ENCODE measurements at places on chromosomes 13 and 19.

DNA sequence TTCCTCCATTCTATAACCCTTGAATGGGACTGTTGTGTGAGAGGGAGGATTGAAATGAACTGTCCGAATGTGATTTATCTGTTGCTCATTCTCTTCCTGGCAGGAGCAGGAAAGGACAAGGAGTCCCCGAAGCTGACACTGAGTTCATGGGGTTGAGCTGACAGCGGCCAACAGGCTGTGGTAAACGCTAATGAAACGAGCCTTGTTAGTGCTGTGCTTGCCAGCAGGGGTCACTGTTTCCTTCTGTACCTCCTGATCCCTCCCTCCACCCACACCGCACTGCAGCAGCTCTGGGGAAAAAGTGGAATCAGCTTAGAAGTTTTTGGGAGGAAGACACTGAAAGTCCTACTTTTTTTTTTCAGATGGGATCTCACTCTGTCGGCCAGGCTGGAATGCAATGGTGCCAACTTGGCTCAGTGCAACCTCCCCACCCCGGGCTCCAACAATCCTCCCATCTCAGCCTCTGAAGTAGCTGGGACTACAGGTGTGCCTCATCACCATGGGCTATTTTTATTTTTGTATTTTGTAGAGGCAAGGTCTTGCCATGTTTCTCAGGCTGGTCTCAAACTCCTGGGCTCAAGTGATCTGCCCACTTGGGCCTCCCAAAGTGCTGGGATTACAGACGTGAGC, 6.7 kb upstream of the ZNF761 start:
- peak; percentile 80 for DNase-seq

GRCh38 chr19:7482584-7483439, 6.0 kb downstream of the PEX11G start:
- no peak for DNase-seq

DNA sequence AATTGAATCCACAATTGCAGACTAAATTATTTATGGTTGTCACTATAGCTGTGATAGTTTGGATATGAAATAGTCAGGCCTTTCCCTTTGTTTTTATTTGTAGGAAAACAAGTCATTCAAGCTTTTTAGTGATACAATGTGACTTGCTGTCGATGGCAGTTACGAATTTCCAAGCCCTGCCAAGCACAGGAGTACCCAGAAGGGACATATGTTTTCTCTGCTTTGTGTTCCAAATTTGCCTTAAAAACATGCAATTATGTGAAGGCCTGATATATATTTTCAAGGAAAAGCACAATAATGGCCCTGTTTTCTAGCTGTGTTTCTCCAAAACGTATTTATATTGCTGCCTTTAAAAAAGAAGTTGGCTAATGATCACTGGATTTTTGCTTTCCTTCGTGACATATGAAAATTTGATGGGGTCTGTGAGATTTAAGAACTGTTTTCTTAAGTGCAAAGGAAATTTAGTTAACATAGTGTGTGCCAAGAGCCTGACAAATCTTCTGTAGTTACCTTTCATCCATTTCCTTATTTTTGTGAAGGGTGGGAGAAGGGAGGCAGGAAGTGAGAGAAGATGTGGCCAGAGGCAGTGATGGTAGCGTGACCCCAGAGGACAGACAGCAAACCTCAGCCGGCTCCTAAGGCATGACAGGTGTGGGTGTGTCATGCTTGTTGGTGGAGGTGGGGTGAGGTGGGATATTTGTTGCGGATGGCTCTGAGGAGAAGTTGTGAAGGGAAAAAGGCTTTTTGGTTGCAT, 79.6 kb downstream of the TEX26 start:
- DNase-seq: no peak

GRCh38 chr19:4600893-4601292, 38.4 kb upstream of the TNFAIP8L1 start:
- no peak for DNase-seq

- DNase-seq: peak; percentile 39
These were observed 18.2 kb downstream of the EFNB2 start for GRCh38 chr13:106517109-106517847.

DNA sequence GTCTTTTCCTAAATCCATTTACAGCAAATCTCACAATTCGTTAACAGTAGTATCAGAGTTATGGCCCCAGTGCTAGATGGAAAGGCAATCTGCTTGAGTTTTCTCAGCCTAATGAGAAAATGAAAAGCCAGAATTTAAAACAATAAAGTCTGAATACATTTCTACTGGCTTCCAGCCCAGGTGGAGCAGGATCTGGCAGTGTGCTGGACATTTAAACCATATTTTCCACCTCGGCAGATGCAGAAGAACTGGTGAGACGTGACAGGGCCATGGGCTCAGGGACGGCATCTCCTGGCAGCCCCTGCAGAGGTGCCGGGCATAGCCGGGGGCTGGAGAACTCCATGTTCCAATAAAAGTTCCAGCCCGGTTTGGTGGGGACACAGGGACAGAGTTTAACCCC, 7.1 kb downstream of the SMIM7 start:
- DNase-seq: no peak

- no peak for DNase-seq
These were observed 10.5 kb downstream of the MAG start for GRCh38 chr19:35302446-35302845.

DNA sequence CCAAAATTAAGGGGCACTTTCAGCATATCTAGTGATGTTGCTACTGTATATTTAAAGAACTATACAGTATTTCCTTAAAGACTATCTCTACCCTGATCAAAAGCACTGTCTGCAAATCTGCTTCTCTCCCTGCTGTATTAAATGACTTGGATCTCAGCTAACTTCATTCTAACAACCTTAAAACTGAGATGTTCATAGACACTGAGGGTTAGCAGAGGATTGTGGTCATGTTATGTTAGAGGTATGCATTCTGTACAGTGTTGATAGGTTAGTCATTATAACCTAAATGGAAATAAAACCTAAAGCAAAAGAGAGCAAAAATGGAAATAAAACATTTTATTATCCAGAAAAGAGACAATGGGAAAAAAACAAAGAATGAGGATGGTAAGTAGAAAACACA, 9.9 kb downstream of the GPR183 start:
- DNase-seq: no peak

GRCh38 chr13:24274452-24275021, 34.8 kb upstream of the C1QTNF9 start:
- DNase-seq: peak; percentile 9

GRCh38 chr13:49053215-49053614, 77.5 kb downstream of the FNDC3A start:
- DNase-seq: no peak

- DNase-seq: peak; percentile 66
These were observed 24.9 kb downstream of the RCBTB1 start for GRCh38 chr13:49560270-49561061.

DNA sequence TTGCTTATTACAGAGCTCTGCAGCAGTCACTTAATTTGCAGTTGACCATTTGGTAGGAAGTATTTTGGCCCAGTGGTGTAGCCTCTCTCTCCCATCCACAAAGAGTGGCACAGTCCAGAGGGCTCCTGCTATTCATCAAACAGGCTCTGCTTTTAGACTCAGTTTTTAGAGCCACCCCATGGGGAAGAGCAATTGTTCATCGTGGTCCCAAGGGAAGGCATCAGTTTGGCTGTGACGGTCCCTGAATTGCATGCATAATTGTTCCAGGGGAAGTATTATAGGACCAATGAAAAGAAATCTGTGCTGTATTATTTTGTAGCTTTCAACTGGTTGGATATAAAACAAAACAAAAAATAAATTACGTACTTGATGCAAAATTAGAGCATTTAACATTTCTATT, 799.0 kb downstream of the DACH1 start:
- DNase-seq: no peak

DNA sequence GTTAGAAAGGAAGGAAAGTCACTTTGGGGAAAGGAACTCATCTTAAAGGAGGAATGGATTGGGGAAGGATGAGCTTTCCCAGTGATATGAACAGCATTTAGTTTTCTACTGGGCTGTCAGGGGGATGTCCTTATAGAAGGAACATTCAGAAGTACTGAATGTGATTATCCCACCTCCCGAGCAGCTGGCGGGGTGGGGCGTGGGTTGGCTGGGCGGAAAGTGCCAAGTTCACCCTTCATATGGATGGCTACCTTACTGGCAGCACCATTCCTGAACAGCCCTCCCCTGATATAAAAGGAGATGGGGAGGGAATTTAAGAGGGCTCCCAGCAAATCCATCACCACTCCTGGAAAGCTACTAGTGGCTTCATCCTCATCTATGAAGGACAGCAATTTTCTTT, 190.7 kb downstream of the DNAJC15 start:
- DNase-seq: no peak

DNA sequence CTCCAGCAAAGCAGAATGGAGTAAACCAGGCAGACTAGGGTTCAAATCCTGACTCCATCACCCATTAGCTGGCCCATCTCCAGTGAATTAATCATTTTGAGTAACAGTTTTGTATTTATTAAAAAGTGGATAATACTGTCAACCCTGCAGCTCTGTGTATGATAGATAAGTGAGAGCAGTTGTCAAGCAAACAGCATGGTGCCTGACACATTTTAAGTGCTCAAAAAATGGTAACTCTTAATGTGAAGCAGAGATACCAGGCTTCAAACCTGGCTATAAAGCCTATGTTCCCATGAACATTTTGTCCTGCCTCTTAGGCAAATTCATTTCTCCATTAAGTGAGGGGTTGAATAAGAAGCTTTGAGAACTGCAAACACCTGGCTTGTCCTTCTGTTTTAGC, 409.6 kb downstream of the TBC1D4 start:
- no peak for DNase-seq

GRCh38 chr19:1383312-1384084, at the start of gene NDUFS7:
NDUFS7 (plus strand) TSS chr19:1383907; CDS start chr19:1383927, 20 bp downstream.
- DNase-seq: peak; percentile 95

- no peak for DNase-seq
These were observed 57.2 kb downstream of the NHLRC3 start for GRCh38 chr13:39095500-39095899.

GRCh38 chr19:29378126-29378525, 147.7 kb upstream of the VSTM2B start:
- no peak for DNase-seq

GRCh38 chr19:35118268-35119020, 2.8 kb downstream of the FXYD3 start:
- no peak for DNase-seq

DNA sequence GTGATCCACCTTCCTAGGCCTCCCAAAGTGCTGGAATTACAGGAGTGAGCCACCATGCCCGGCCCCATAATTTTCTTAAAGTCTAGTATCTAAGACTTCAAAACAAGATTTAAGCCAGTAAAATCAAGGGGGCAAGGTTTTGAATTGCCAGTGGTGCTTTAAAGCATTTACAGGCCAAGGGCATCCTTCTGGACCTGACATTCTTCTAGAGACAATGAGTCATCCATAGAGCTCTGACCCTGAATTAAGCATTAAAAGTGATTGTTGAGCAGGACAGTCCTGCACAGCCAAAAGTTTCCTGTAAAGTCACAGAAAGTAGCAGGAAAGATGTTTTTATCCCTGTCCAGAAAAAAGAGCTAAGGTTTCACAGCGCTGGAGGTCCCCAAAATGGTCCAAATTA, 50.9 kb upstream of the ATP12A start:
- DNase-seq: no peak

GRCh38 chr13:102854675-102855074, 8.8 kb downstream of the ERCC5 start:
- no peak for DNase-seq

DNA sequence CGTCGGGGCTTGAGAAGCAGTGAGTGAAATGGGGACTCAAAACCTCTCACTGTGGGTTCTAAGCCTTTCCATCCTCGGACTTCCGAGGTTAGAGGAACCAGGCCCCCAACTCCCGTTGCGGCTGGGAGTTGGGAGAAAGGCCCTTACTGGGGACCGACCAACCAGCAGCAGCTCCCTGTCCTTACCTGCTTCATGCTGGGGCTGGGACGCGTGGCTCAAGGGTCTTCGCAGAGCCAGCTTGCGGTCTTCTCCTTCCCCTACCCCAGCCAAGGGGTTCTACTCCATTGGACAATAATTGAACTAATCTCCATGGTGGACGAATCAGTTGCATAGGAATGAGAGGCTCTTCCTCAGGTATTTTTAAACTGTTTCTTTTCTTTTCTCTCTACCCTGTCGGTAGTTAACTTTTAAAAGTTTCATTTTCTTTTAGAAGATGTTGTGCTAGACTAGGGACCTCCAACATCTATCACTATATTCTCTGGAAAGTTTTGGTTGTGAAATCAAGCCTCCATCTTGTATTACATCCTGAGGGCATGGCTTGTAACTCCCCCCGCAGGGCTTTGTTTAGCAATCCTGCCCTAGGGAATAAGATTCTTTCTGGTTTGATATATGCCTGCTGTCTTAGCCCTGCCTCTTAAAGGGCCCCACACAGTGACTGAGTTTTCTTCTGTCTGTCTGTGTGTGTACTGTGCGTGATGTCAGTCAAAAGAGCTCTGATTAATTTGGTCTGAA, 1027.1 kb upstream of the PCDH9 start:
- peak; percentile 1 for DNase-seq

GRCh38 chr19:48745208-48745995, 1.3 kb downstream of the IZUMO1 start:
- peak; percentile 76 for DNase-seq

GRCh38 chr13:49679246-49679645, 12.0 kb downstream of the EBPL start:
- no peak for DNase-seq

GRCh38 chr13:32669030-32669646, 82.9 kb downstream of the PDS5B start:
- DNase-seq: peak; percentile 73

DNA sequence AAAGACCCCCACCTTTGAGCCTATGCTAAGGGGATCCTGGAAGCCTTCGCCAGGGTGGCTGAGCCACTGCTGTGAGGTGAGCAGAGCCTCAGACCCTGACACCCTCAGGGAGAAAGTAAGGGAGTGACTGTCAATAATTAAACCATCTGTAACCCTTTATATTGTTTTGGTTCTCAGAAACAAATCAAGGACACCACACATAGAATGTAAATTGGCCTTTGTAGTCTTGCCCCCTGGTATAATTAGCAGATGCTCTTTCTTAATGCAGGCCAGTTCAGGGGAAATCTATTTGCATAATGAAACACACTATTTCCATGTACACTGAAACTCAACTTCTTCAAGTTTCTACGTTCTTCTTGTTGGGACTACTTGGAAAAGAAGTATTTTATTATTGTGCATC, 127.7 kb upstream of the EDNRB start:
- DNase-seq: no peak

DNA sequence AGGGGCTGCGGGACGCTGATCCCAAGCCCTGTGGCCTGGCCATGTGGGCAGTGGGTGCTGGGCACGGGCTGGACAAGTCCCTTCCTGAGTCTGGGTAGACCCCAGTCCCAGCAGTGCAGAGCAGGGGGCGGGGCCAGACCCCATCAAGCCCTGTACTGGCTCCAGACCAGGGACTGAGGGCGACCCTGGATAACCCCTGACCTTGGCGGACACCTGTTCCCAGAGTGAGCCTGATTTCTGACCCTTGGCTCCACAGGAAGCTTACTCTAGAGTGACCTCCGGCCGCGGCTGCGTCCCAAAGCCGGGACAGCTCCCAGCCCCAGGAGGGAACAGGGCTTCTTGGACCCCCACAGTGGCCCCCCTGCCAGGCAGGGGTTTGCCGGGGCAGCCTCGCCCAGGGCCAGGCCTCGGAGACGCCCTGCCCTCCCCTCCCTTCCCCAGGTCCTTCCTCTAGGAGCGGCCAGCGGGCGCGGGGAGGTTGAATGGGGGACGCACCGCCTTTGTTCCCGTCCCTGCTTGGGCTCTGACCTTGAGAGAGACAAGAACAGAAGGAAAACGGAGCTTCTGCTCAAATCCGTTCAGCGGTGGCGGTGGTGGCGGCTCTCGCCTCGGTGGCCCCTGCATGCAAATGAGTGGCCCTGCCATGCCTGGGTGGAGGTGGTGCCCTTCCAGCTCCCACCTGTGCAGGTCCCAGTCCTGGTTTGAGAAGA, 2.3 kb upstream of the EFNA2 start:
- no peak for DNase-seq

Measured in cardiac fibroblast (primary cell).